ENCODE measurements at places on chromosomes 2 and 18.

- no peak for DNase-seq
Observed at GRCh38 chr2:67950919-67951318, 111.9 kb downstream of the C1D start.

DNA sequence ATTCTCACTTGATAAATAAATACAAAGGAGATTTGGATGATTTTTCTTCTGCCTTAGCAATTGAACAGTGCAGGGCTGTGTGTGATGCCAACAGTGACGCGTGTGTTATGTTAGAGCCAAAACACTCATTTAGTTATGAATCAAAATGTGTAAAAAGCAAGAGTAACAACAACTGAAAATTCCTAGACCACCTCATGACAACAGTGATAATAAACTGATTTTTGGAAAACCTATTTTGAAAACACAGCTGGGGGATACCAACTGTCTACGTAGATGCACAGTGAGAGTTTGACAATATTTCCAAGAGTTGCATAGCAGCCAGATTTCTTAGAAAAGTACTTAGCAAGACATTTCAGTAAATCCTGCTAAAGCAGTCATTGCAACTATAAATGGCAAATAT lies 323.9 kb downstream of the GALR1 start:
- no peak for DNase-seq

DNA sequence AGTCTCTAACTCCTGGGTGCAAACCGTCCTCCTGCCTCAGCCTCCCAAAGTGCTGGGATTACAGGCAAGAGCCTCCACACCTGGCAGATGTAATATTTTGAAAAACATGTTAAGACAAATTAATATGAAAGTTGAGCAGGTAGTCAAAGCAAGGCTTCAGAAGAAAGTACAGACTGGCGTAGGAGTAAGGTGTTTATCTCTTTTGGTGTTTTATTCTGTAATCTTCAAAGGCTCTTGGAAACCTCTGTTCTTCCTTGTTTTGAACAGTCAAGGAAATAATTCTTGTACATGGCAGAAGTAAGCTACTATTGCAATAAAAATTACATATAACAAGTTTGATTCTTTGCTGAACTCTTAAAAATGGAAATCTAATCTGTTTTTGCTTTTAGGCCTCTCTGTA lies 5.3 kb downstream of the RNF138 start:
- DNase-seq = no peak

DNA sequence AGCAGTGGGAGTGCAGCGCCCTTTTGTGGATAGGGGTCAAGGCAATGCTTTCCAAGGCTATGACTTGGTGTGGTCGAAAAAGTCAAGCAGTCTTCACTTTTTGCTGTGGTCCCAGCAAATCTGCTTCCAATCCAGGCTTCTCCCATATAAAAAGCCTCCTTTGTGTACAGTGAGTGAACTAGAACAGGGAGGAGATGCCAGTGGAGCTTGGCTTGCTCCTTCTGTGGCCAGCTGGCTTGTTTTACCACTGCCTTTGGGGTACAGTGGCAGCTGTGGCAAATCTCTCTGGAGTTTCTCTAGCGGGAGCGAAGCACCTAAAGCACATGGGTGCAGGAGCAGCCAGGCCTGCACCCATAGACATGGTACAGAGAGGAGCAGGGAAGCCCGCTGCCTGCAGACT lies 103.5 kb downstream of the MSH2 start:
- DNase-seq = no peak

- DNase-seq = no peak
Observed at GRCh38 chr2:165594231-165594934, 124.9 kb downstream of the CSRNP3 start.

DNA sequence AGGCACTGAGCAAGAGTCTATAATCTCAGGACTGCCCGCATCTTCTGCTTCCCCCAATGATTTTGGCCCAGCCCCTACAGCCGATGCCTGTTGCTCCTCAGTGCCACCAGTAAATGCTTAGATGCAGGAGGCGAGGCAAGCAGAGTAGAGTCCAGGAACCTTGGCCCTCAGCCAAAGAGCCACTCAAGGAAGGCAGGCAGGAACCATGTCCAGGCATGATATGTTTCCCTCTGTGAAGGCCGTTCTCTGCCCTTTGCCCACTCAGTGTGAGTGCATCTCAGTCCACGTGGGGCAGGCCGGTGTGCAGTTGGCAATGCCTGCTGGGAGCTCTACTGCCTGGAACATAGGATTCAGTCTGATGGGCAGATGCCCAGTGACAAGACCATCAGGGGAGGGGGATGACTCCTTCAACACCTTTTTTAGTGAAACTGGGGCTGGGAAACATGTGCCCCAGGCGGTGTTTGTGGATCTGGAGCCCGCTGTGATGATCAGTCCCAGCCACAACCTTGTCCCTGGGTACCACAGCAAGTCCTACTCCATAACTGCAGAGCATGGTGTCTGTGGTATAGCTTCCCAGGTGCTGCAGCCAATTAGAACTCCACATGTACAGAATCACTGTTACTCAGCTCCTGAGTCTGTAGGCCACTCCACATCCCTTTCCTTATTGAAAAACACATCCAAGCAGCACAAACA lies 9.7 kb upstream of the DNAJB2 start:
- DNase-seq = no peak

DNA sequence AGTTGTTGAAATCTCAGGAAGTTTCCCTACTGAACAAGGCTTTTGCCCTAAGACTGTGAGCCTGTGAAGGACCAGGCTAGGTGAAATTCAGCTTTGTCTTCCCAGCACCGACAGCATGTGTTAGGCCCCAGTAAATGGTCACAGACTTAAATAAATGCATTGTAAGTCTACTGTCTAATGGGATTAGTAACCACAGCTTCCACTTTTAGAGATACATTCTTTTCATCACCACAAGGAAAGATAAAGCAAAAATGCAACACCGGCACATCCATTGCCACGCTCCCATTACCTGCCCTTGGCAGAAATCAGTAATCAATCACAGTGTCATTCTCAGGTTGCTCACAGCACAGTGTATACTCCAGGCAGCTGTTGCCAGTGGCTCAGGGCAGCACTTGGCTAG lies 59.3 kb downstream of the CRACDL start:
- DNase-seq = no peak

DNA sequence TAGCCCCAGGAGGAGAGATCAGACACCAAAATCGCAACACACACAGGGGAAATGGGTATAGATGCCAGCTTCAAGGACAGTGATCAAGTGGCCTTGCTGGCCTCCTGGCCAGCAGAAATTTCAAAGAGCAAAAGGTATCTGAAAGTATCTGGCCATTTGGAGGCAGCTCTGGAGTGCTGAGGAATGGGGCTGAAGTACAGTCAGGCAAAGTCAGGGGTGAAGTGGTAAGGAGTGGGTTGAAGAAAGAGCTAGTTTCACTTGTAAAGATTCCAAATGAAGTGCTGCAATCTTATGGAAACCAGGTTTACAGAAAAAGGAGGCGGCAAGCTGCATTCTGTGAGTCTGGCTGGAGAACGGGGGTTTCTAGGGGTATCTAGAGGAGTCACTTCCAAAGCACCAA lies 19.2 kb upstream of the PCBP1 start:
- DNase-seq = no peak

DNA sequence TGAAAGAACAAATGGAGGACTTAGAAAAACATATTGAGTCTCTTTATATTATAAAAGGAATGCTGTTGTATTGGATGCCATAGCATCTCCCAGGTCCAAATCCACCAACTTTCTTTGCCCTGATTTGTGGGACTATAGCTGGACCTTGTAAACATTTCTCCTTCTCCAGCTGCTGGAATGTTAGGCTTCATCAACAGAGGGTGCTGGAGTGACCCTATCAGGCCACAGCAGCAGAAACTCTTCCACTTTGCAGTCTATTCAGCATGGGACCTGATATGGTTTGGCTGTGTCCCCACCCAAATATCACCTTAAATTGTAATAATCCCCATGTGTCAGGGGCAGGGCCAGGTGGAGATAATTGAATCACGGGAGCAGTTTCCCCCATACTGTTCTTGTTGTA lies 138.4 kb upstream of the ARL4C start:
- no peak for DNase-seq

- DNase-seq = no peak
Observed at GRCh38 chr18:9526458-9526857, 51.1 kb downstream of the RALBP1 start.

DNA sequence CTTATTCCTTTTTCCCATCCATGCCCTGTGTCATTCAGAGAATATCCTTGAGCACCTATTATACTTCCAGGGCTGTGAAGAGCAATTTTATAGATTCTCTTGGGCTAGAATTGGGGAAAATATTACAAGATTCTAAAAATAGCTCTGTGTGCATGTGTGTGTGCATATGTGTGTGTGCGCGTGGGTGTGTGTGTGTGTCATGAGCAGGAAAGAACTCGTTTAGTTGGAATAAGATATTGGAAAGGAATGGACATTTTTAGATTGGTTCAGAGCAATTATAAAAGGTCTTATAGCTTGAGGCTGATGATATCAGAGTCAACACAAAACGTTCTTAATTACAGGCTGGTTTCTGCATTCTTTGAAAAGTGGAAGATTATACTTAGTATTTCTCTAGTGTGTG lies 212.1 kb upstream of the COPS8 start:
- DNase-seq = no peak

- DNase-seq = no peak
Observed at GRCh38 chr2:218202266-218202665, 14.7 kb upstream of the ARPC2 start.

- no peak for DNase-seq
Observed at GRCh38 chr2:220946552-220946951, 625.6 kb downstream of the EPHA4 start.
